ENCODE measurements at places on chromosomes 11 and 22.

GRCh38 chr11:85668157-85668556 is 3.2 kb upstream of the CREBZF start:
- no peak for DNase-seq

DNA sequence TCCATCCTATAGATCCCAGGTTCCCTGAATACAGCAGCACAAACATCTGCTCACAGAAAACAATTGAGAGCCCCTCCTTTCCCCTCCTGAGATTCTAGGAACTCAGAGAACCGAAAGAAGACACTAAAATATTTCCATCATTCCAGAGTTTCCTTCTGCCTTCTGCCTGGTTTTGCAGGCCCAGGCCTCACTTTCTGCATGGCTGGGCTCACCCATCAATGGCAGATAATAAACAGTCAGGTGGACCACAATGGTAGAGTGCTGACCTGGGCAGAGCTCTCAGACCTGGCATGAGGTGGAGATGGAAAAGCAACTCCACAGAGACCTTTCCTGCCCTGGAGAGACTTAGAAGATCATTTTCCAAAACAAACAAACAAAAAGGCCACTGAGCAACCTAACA is 389.1 kb downstream of the NXPE2 start:
- no peak for DNase-seq

GRCh38 chr11:95359756-95360155 is 128.8 kb upstream of the SESN3 start:
- no peak for DNase-seq

DNA sequence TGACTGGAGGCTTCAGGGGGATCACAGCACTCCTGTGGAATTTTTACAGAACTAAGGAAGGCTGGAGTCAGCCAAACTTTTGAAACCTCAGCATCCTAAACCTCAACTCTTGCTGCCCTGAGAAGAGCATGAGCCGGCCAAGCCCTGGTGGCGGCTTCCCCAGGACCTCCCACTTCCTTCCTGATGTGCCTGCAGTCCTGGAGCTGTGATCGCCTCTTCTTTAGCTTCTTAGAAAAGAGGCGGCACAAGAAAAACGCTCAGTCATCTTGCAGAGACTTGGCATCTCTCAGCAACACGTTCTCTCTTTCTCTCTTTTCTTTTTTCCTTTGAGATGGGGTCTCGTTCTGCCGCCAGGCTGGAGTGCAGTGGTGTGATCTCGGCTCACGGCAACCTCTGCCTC is 40.4 kb upstream of the AMPD3 start:
- peak; percentile 11 for DNase-seq

DNA sequence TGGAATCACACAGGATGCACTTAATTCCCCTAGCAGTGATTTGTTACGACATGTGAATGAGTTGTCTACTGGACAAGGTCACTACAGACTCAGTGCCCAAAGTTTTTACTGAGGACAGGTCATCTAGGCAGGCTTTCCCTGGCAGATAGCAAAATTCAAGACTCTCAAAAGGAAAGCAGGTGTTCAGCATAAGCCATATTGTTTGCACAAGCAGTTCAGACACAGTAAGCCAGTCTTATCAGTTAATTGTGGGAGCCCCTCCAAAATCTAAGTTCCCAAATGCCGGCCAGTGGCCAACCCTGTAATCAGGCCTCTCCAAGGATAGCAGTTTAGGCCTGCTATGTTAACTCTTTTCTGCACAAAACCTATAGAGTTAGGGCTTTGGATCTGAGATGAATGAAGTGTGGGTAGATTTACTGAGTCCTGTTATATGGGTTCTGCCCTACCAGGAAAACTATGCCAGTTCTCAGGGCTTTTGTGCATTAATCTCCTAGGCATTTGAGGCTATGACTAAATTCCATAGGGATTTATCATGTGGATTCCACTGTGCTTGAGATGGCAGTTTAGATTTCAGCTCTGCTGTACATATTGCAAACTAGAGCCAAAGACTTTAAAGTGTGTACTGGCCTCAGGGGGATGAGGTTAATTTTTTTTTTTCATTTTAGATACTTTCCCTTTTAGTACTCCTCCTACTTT is 4.8 kb upstream of the ARHGEF12 start:
- DNase-seq, result no peak

DNA sequence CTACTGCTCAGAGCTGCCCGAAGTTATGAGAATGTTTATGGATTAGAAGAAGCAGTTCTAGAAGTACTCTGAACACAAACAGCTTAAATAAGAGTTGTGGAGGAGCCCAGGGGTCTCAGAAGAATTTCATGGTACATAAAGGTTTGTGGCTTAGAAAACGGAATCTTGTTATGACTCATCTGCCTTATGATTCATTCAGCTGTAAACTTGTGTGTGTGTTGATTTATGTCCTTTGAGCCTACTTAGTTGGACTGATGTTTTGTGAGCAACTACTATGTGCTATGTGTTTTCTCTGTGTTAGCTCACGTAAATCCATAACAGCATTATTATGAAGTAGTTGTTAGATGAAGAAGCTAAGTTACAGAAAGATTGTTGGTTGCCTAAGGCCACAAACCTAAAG is 203.7 kb downstream of the PGR start:
- no peak for DNase-seq

GRCh38 chr11:118434553-118435289 is 1.6 kb upstream of the KMT2A start:
- DNase-seq, result no peak

DNA sequence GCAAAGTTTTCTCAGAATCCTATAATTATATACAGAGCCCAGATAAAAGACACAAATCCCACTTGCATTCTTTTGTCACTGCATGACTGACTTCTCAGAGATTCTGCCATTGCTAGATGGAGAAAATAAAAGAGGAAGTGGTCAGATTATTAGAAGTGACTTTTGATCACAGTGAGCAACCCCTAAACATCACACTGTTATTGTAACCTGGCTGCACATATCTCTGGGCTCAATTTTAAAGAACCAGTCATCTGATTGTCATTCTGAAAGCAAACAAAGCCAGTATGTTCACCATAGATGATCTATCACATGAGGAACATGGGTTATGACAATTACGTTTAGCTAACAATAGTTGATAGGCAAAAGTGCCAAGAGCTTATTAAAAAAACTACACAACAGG is 47.8 kb downstream of the COPB1 start:
- DNase-seq, result no peak

GRCh38 chr22:49156662-49157285 is 670.9 kb downstream of the BRD1 start:
- no peak for DNase-seq

DNA sequence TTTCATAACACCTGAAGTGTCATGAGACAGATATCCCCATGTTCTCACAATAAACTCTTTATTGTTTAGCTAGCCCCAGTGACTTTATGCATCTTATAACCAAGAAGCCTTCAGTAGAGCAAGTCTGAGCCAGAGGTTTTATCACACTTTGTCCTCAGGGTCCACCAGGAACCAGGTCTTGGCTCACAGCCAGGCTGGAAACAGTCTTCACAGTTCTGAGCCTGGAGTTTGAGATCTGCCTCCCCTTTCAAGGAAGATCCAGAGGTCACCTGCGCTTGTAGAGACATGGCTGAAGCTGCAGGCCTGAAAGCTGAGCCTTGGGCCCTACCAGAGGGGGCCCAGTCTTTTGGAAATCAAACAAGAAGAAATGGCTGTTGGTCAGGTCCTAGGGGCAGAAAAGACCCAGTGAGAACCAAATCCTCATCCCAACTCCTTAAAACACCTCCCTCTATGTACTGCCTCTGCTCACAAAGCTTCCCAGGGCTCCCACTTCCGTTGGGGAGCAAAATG is 3.5 kb downstream of the RRP8 start:
- no peak for DNase-seq

DNA sequence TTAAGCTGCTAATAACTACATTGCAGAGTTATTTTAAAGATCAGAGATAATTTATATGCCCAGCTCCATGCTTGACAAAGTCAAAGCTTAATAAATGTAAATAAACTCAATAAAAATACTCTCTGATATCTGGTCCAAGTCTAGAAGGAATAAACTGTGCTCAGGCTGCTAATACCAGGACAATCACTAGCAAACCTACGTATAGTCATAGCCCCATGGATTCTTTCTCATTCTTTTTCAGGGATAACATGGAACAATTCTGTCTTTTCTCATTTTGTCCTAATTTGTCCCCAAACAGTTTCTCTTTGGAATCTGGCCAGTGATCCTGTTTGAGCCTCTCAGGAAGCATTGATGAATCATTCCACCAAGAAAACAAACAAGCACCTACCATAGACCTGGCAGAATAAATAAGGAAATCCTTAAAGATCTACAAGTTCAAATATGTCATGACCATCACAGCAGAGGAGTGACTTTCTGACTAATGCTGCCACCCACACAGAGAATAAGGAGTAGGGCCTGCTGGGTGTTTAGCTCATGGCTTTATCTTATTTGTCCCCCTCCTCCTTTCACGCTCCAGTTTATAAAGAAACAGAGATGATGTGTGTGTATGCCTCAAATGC is 14.1 kb upstream of the B3GNT6 start:
- no peak for DNase-seq

DNA sequence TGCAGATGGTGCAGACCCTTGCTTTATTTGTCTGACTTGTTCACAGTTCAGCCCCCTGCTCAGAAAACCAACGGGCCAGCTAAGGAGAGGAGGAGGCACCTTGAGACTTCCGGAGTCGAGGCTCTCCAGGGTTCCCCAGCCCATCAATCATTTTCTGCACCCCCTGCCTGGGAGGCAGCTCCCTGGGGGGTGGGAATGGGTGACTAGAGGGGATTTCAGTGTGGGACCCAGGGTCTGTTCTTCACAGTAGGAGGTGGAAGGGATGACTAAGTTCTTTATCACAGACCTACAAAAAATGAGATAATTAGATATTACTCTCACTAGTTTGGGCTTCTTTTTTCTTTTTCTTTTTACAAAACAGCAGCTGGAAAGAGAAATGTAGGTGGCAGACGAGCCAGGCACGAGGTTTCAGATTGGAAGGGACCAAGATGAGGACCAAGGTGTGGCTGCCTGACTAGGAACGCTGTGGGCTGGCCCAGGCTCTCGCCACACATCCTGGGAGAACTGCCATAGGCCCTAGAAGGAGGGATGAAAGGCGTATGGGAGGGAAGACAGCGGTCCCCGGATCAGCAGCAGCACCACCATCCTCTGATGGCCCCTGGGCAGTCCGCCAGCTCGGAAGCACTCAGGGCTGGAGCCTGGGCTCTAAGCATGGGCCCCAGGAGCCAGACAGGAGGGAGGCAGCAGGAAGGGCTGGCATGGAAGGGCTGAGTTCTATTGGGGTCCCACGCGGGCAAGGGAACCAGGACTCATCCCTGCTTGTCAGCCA is 14.2 kb downstream of the TXN2 start:
- DNase-seq, result no peak

DNA sequence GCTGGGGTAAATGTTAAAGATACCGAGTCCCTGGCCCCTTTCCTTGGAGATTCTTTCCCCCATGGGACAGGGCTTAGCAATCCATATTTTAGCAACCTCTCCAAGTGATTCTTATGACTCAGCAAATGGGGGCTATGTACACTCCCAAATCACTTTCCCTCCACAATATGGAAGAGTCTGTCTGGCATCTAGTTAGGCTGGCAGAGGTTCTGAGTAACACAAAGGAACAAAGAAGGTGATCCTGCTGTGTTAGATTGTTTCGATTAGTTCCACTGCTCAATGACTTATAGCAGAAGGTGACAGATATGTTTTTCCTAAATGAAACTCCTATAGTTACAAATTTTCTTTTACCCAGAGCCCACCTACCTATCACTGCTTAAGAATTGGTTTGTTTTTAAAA is 154.0 kb upstream of the SYT13 start:
- DNase-seq, result no peak

Measured in CD4-positive, alpha-beta T cell treated with Interleukin-21 for 1 hour (primary cell).